NCI-H524 (cell line): ENCODE measurements at places on chromosomes 5 and 9.
A peak's percentile ranks its signal among the peaks of the same experiment; 100 is the strongest.

DNA sequence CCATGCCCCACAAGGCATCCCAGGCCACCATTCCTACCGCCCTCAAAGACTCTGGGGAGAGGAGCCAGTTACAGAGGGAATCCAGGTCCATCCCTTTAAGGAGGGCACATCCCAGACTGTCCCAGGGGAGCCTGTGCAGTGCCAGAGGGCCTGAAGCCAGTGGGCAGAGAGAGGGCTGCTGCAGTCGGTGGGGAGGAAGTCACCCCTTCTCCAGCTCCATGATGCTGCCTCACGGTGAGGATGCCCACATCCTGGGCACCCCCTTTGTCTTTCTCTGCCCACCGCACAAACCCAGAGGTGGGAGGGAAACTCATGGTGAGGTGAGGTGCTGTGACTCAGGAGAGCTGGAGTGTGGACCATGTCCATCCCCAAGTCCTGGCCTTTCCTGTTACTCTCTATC, 26.2 kb upstream of the ANKRD33B start:
- no peak for DNase-seq

- DNase-seq: no peak
These were observed 2.0 kb downstream of the ENC1 start for GRCh38 chr5:74638544-74638969.

DNA sequence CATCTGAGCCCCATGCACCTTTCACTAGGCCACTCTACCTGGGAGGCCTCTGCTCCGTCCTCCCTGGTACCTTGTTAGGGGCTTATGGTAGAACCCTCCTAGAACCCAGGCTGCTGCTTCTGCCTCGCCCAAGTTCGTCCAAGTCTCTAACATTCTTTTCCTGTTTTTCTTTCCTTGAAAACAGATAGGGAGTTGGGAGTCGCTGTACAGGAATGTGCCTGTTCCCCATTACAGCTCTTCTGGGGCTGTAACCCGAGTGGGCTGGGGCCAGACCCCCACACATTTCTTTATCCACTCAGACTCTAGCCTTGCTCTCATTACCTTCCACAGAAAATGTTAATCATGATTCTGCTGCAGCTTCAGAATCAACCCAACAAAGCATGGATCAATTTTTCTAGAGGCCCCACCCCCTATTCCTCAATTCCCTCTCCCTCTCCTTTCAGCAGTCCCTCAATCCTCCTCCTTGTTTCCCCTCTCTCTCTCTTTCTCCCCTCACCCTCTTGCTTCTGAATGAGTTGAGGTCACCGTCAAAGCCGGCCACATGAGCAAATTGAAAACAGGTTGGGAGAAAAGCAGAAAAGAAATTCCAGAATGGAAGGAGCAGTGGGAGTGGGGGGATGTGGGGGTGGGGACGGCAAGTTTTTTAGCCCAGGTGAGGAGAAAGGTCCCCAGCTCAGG, 193.8 kb upstream of the TRIM32 start:
- no peak for DNase-seq

GRCh38 chr5:177382423-177383029, 1.7 kb upstream of the SLC34A1 start:
- DNase-seq: peak; percentile 3

DNA sequence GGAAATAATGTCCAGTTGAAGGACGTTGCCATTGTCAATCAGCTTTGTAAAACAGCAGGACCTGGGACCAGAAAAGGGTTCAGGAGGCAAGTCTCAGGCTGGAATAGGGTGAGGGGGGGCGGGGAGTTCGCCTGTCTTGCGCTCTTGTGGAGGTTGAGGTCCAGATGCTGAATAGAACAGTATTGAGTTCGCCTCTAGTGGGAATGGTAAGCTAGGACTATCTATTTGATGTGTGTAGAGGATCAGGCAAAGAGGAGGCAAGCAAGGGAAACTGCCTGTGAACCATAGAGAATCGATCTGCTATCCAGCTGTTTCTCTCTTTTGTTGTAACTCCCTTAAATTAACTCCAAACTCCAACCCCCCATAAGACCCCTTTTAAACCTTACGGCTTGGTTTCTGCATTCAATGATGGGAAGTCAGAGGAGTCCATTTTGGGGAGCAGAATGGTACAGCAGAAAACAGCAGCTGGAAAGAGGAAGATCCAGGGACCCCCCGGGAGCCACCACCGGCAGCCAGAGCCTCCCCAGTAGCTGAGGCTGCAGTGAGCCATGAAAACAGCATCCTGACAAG, 133.7 kb downstream of the SLC28A3 start:
- peak; percentile 0 for DNase-seq

DNA sequence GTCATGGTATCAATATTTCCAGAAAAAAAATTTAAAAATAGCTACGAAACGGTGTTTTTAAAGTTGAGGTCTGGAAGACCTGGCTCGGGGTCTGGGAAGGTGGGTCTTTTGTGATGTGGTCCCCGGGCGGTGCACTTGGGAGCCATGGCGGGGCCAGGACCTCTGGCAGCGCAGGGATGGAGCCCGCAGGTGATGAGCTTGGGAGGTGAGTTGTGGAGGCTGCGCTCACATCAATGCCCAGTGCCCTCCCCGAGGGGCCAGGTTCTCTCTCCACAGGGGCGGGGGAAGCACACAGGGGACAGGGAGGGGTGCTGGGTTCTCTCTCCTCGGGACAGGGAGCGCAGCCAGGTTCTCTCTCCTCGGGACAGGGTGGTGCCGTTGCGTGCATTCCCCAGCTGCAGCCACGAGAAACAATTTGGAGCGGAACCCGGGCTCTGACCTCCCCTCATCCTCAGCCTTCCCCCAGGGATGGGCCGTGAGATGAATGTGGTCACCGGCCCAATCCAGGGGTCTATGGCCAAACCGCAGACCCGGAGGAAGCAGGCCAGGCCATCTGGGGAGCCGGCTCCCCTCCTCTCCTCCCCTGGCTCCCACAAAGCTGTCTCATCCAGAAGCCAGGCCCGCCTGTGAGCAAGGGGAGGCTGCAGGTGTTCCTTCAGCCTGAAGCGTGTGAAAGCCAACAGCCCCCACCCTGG, 25.8 kb downstream of the DBH start:
- DNase-seq: no peak

- DNase-seq: no peak
These were observed 133.2 kb downstream of the ENTREP1 start for GRCh38 chr9:69458176-69458575.

GRCh38 chr5:167339205-167339604, 952.2 kb upstream of the WWC1 start:
- DNase-seq: no peak

- DNase-seq: no peak
These were observed 571.7 kb downstream of the KCTD16 start for GRCh38 chr5:144742361-144742760.

DNA sequence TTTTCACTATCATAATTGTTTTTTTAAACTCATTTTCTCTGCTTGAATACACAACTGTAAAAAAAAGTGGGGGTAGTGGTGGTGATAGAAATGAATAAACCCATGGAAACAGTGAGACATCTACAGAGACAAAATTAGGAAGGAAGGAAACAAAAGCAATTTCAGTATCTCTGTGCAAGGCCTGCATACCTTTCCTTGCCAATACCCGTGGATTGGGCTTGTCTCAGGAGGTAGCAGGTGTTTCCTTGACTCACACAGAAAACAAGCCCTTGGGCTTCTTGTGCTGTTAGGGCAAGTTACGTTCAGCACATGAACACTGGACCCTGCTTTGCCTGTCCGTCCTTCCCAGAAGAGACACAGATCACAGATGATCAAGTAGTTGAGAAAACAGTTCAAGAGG, 372.2 kb downstream of the ZSWIM6 start:
- DNase-seq: no peak

- DNase-seq: no peak
These were observed 73.3 kb downstream of the MYO10 start for GRCh38 chr5:16862777-16863176.

DNA sequence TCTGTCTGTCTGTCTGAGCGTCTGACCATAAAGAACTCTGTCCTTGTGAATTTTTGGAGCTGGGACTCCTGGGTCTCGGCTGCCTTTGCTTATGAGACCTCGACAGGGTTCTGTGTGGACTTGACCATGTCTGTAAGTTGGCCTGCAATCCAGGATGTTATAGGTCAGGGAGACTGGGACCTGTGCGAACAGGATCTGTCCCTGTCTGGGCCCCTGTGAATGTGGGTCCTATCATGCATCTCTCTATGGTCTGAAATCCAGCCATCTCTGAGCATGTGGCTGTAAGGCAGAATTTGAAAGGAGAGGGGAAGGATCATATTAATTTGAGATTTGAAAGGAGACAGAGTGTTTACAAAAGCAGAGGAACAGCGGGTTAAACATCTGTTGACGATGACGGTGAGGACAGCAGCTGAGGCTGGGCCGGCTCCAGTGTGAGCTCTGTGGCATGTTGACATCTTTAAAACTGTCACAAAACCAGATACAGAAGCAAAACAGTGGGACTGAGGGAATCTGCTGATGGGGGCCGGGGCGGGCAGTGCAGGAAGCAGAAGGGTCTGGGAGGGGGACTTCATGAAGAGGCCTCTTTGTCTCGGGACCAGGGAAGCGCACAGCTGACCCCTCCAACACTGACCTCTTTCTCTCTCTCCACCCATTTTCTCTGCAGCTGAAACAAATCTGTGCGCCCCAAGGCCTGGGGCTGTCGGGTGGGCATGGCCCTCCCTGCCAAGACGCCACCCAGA, 19.1 kb upstream of the MVB12B start:
- DNase-seq: peak; percentile 65

- no peak for DNase-seq
These were observed 1.1 kb upstream of the AKNA start for GRCh38 chr9:114388764-114389375.

- DNase-seq: no peak
These were observed 48.3 kb downstream of the IARS1 start for GRCh38 chr9:92245005-92245797.

DNA sequence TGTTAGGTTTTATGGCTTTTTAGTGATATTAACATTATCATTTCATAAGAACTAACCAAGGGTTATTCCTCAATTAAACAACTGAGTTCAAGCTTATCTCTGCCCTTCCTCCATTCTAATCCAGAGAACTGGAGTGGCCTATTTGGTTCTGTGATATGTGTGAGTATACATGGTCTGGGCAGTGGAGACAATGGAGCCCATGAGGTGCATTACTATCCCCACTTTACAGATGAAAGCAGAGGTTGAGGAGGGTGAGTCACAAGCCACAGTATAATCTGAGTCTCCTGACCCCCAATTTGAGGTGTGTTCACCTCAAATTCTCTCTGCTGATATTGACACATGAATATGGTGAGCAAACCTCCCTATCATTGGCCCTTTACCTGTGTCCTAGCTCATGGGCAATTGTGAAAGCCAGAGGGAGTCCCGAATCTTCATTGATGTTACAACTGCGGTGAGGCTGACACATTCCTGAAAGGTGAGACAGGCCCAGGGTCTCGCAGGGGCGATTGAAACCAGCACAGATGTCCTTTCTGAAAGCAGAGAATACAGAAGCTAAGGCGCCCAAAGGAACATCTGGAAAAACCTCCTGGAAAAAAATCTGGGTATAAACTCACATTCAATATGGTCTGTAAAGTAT, 217.2 kb downstream of the TARS1 start:
- DNase-seq: no peak

DNA sequence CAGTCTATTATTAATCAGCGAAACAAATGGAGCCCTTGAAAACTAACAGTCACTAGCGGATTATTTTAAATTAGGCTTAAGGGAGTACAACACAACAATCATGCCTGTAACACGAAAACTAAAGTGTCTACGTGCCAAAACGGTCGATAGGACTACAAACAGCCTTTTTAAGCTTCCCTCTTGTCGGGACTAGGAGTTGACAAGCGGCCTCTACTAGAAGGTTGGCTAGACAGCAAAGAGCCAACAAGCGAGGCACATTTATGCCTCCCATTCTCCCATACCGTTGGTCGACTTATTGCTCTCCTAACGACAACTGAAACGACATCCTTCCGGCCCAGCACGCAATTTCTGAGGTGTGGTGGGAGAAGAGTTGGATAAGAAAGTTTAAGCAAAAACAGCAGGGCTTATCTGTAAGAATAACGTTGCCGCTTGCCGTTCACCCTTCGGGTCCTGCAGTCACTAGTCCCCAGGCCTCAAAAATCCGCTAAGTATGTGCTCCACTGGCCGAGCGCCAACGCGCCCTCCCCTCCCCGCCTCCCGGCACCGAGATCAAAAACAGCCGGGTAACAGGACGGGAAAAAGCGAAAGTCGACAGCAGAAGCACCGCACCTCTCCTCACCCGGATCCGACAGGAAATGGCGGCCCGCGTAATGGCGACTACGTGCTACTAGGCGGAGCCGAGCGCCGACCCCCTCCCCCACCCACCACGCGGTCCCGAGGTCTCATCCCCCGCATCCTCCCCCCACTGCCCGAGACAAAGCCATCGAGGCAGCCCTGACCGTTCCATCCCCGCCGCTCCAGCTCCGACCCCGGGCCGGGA, 813 bp downstream of the HNRNPK start:
- no peak for DNase-seq
